B cell (primary cell): ENCODE measurements at places on chromosomes 6 and 20. TPM values are rescaled to one million over a fixed set of nuclear protein-coding genes. Genes with fewer than 3 reads are reported as not detected.

DNA sequence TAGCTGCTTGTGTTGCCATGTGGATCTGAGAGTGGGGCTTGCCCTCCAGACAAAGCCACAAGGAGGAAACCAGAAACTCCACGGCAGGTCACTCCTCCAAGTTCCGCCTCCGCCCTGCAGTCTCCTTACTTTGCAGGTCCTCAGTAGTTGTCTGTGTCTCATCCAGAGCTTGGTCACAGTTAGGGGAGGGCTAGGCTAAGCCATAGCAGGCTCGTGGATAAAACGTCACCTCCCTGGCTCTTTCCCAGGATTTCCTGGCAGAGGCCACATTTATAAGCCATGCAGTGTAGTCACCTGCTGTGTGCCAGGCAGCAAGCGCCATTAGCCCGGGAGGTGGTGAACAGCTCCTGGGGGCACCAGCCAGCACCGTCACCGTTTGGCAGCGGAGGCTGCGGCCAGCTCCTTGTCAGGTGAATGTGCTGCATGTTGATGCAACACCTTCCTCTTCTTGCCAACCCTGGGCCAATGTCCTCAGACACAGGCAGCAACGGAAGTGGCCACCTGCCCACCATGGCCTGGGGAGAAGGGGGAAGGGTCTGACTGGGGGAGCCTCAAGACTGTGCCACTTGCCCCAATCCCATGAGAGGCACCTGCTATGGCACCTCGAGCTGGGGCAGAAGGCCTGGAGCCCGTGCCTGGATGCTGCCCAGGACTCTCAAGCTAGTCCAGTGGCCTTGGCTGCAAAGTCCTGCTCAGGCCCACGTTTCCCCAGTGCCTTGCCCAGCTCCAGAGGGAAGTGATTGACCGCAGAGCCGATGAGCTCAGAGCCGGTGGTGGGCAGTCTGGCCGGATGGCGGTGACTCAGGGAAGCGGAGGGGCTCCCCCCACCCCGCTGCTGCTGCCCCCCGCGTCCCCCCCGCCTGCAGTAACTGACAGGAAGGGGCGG lies 39.0 kb upstream of the SLCO4A1 start:
- peak overlapping the region; percentile 63 for H3K27ac ChIP-seq
- peak; percentile 65 for DNase-seq
- H3K4me1 ChIP-seq, result peaks cover 77% of the 10 kb centered on the region
- H3K36me3 ChIP-seq, result no peaks in the 10 kb centered on the region
- H3K4me3 ChIP-seq, result no peak overlapping the region

- no peaks in the 10 kb centered on the region for H3K4me1 ChIP-seq
- DNase-seq, result no peak
- H3K36me3 ChIP-seq, result no peaks in the 10 kb centered on the region
Observed at GRCh38 chr6:168968228-168968627, 285.4 kb downstream of the THBS2 start.

- H3K4me1 ChIP-seq, result peaks cover 33% of the 10 kb centered on the region
- H3K27ac ChIP-seq, result peak overlapping the region; percentile 73
- no peak overlapping the region for H3K4me3 ChIP-seq
Observed at GRCh38 chr20:47610945-47611250, 109.2 kb downstream of the NCOA3 start.

HLA-DRB1 gene
- 559 and 584 TPM in 2 replicates for total RNA-seq

XPO5 gene
- 45.7 and 48.1 TPM in 2 replicates for total RNA-seq

TAAR5 gene
- not detected in 2 replicates for total RNA-seq

SOBP gene
- total RNA-seq, result 1.3 and 1.5 TPM in 2 replicates
